Stimulated activated CD4-positive, alpha-beta T cell treated with anti-CD3 and anti-CD28 coated beads, Interleukin-4, amount 100 ng/mL, for 4 hours (primary cell): ENCODE measurements at places on chromosomes 7 and 10.

GRCh38 chr10:124342821-124343170 lies 75.9 kb downstream of the OAT start:
- no peak for DNase-seq

DNA sequence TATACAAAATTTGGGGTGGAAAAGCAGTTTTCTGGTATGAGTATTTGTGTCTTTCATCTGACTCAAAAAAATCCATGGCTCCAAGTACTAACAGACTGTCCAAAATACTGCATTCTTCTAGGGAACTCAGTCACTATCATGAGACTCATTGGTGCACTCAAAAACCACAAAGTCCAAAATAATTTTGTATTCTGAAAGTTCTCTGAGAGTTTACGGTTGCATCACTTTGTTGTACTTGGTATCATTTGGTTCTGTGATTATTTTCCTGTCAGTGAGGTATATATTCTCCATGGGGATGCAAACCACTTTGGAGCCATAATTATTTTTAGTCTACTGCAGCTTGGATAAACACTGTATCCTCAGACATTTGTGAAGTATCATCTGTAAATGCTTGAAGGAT lies 28.0 kb upstream of the CABCOCO1 start:
- DNase-seq = no peak

DNA sequence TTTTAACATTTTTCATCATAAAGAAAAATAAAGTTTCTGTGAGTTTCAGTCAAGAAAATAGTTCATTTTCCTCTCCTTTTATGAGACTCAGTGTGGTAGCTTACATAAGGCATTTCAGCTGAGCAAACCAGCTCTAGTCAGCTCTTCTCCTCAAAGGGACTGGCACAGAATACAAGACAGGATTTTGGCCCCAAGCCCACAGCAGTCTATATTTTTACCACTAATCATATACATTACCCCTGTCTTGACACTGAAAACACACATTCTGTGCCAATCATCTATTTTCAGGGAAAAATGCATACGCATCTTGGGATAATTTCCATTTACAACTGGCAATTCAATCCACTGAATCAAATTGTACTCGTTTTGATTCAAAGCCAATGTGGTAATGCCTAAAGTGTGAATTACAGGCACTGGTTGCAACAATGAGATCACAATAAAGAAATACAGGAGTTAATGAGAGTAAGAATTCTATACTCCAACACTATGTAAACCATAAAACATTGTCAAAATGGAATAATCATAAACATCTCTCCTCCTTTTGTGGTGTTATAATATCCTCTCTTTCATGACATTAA lies 186.4 kb downstream of the CACNA2D1 start:
- DNase-seq = no peak

- no peak for DNase-seq
These were observed 12.7 kb downstream of the ADCY1 start for GRCh38 chr7:45586542-45587520.

DNA sequence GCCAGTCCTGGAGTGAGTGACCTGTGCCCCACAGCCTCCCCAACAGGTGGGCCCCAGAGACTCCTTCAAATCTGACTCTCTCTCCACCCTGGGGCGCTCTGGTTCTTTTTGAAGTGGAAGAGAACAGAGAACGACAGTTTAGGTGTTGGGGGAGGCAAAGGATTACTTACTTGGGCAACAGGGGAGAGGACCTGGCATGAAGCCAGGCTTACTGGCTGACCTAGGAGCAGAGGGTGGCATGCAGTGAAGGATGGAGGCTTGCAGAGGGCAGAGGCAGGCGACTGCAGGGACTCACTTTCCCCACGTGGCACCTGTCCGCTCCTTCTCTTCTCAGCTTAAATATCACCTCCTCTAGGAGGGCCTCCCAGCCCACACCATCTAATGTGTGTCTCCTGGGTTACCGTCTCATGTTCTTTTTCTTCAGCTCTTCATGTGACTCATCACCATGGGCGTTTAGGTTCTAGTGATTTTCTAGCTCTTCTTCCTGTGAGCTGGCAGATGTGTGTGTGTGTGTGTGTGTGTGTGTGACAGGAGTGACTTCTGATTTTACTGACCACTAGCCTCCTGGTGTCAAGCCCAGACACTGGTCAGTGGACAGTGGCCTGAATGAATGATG lies 15.5 kb downstream of the LZTS2 start:
- no peak for DNase-seq

DNA sequence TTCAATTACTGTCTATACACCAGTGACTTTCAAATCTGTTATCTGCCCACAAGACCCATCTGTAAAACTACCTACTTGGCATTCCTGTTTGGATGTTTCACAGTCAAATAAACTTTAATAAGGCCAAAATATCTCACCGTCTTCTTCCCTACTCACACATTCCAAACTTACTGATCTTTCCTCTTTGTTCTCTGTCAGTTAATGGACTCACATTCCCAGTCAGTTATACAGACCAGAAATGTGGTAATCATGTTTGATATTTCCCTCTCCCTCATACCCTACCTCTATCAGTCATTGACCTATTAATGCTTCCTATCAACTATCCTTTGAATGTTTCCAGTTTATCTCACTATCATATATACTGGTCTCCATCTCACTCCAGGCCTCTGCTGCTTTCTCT lies 28.5 kb upstream of the HDAC9 start:
- DNase-seq = no peak

- DNase-seq = no peak
These were observed 44.1 kb downstream of the CUL2 start for GRCh38 chr10:35046074-35046473.

- no peak for DNase-seq
These were observed 259.6 kb upstream of the POM121L12 start for GRCh38 chr7:52775876-52776275.

- no peak for DNase-seq
These were observed 16.5 kb downstream of the SLK start for GRCh38 chr10:103983367-103983911.

- DNase-seq = no peak
These were observed 115.8 kb downstream of the SORBS1 start for GRCh38 chr10:95445223-95445836.

GRCh38 chr10:88647061-88647615 lies 17.1 kb upstream of the LIPF start:
- no peak for DNase-seq

DNA sequence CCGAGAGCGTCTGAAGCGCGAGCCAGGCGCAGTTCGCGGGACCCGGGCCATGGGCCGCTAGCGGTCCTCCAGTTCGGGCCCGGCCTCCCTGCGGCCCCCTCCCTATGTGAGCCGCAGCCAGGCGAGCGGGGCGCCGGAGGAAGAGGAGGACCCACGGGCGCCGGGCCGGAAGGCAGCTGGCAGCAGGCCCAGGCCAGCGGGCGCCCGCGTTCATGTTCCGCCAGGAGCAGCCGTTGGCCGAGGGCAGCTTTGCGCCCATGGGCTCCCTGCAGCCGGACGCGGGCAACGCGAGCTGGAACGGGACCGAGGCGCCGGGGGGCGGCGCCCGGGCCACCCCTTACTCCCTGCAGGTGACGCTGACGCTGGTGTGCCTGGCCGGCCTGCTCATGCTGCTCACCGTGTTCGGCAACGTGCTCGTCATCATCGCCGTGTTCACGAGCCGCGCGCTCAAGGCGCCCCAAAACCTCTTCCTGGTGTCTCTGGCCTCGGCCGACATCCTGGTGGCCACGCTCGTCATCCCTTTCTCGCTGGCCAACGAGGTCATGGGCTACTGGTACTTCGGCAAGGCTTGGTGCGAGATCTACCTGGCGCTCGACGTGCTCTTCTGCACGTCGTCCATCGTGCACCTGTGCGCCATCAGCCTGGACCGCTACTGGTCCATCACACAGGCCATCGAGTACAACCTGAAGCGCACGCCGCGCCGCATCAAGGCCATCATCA lies 1.1 kb downstream of the ADRA2A start:
- DNase-seq = no peak

DNA sequence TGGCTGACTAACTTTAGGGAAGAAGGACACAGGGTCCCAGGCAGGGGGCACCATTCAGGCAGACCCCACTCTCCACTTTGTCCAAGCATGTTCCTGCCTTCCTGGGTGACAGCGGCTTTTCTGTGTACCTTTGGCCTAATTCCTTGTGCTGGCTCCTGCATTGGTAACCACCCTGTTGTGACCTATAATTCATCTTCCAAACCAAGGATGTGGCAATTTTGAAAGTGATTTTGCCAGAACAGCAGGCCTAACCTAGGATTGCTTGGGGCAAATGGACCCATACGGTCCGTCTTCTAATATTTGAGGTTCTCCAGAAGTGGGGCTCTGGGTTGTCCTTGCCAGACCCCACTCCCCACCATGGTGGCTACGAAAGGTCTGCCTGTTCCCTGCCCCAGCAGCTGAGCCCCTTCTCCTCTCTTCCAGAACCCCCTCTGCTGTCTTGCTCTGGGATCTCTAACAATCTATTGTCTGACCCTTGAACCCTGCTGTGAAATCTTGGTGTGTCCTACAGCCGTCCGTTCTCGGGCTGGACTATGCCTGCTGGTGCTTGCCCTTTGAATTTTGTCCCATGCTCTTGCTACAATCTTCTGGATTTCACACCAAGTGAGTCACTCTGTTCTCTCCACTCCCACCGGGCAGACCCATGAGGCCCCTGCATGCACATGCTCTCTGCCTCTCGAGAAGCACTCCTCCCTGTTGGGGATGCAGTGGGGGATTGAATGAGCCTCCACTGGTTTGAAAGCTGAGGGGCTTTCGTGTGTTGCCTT lies 316.0 kb downstream of the CXCL12 start:
- DNase-seq = no peak

DNA sequence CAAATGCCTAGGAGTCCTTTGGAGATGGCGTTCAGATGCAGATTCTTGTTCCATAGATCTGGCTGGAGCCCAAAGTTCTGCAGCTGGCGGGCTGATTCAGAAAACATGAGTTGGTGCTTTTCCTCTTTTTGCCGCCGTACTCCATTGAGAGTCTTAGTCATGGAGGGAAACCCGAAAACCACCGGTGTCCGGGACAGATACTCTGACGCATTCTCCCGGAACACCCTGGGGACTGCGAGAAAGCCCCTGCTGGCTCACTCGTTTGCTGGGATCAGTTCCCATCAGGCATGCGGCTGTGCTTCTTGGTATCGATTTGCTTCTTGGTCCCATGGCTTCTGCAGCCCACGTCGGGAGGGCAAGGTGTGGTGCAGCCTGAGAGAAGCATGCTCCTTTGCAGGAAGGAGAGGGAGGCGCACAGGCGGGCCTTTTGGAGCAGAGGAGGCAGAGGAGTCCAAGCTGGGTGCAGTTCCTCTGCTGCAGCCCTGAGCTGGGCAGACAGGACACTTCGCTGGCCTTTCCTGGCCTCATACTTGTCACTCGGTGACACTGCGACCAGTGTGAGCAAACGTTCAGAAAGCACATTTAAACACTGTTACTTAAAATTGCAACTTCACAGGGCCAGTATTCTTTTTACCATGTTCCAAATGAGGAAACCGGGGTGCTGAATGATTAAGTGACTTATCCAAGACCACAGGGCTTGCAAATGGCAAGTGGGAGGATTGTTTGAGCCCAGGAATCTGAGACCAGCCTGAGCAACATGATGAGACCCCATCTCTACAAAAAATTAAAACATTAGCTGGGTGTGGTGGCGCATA lies 30.6 kb upstream of the PFKFB3 start:
- peak; percentile 17 for DNase-seq

DNA sequence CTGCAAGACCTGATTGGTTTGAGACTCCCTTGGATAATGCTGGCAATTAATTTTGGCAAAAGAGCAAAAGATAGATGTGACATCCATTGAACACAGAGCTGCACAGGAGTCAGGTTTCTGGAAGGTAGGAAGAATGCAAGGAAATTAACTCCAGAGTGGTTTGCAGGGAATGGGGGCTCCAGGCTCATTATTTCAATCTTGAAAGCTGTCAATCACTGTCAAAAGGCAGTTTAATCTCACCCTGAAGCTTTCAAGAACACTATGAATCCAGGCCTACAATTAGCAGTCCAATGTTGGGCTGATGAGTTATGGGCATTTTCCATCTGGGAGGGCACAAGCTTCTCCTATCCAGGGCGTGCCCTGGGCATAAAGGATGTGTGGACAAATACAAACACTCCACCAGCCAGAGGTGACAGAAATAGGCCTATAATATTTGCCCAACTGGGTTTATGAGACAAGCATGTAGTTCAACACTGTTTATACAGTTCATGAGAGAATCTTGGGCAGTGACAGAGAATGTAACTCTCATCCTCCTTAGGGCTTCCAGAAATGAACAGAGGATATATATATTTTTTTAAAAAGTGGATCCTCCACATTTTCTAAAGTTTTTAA lies 80.5 kb downstream of the KCNMA1 start:
- no peak for DNase-seq

- DNase-seq = no peak
These were observed 136.4 kb upstream of the MDFIC start for GRCh38 chr7:114785496-114785895.

DNA sequence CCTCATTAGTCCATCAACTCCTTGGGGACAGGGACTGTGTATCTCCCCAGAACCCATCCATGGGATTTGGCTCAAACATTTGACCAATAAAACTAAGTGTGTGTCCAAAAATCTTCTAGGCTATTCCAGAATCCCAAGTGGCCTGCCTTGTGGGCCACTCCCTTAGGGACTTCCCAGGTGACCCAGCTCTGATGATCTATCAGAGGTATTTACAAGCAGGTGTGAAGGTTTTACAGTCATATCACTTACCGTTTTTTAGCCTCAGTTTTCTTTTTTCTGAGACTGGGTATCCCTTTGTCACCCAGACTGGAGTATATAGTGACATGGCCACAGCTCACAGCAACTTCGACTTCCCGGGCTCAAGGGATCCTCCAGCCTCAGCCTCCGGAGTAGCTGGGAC lies 64.4 kb downstream of the PIP4K2A start:
- no peak for DNase-seq

DNA sequence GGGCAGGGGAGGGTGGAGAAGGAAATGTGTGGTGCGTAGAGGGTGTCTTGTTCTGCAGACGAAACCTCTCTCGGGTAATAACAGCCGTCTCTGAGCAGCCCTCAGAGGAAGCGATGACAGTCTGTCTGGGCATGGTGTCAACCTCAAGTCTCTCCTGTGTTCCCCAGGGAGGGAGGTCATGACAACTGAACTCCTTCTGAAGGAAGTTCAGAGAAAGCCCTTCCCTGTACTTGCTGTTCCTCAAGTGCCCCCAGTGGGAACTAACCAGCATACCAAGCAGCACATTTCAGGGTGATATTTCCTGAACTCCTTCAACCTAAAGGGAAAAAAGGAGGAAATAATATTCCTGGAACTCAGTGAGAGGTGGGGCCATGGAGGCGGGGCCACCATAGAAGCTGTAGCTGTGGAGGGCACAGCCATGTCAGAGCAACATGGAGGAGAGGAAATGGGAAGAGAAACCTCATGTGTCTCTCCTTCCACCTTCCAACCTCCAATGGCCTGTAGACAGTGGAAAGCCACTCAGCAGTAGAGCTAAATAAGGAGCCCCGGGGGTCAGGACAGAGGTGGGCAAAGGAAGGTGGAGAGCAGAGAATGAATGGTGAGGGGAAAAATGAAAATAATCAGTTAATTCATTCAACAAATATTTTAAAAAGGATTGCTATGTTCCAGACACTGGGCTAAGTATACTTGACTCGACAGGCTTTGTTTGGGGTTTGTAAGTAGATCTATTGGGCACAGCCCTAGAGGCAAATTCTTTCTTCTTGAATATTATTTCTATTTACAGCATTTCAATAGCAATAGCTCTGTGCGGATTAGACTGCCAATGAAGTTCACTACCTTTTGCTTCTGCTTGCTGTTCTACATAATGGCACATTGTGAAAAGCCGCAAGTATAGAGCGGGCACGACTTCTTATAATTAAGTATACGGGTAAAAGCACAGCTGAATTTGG lies 61.0 kb upstream of the AOAH start:
- DNase-seq = peak; percentile 25

GRCh38 chr10:3584926-3585784 lies 199.9 kb downstream of the KLF6 start:
- DNase-seq = no peak

- no peak for DNase-seq
These were observed 66.6 kb downstream of the PWWP2B start for GRCh38 chr10:132463333-132464255.
